ENCODE measurements at places on chromosomes 11 and 22.

- DNase-seq = no peak
These were observed 11.6 kb upstream of the PDE2A start for GRCh38 chr11:72685560-72686480.

DNA sequence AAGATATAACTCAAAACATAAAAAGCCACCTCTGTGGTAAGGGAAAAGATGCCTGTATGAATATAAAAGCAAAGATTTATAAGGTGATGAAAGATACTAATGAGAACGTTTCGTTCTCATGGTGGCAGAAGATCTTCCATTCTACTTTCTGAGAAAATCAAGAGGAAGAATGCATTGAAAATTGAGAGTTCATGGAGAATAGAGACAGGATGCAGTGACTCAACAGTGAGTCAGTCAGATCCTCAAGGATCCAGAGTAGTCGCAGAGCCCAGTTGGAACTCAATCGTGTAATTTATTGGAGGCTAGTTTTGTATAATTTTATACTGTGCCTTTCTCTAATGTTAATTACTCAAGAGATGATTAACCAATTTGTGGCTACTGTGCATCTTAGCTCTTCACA is 73.3 kb downstream of the ENTHD1 start:
- no peak for DNase-seq

DNA sequence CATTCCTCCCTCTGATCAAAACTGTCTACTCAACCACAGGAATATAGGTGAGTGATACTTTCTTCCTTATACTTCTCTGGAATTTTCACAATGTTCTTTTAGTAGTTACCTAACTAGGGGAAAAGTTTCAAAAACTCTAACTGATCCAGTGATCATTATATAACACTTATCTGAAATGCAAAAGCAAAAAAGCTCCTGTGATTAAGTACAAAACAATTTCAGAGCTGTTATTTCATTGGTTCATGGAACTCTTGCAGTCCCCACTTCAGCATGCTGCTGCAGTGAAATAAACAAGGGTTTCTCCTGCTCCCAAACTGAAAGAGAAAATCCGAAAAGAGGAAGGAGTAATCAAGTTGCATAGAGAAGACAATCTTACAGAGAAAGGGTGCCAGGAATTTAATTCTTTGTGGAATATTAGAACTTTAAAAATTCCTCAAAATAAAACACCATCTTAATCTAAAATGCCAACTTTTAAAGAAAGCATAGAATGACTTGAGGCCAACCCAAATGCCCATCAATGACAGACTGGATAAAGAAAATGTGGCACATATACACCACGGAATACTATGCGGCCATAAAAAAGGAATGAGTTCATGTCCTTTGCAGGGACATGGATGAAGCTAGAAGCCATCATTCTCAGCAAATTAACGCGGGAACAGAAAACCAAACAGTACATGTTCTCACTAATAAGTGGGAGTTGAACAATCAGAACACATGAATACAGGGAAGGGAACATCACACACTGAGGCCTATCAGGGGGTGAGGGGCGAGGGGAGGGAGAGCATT is 20.3 kb downstream of the PPP2R1B start:
- DNase-seq = no peak

GRCh38 chr11:11981364-11981763 is 27.1 kb downstream of the DKK3 start:
- no peak for DNase-seq

DNA sequence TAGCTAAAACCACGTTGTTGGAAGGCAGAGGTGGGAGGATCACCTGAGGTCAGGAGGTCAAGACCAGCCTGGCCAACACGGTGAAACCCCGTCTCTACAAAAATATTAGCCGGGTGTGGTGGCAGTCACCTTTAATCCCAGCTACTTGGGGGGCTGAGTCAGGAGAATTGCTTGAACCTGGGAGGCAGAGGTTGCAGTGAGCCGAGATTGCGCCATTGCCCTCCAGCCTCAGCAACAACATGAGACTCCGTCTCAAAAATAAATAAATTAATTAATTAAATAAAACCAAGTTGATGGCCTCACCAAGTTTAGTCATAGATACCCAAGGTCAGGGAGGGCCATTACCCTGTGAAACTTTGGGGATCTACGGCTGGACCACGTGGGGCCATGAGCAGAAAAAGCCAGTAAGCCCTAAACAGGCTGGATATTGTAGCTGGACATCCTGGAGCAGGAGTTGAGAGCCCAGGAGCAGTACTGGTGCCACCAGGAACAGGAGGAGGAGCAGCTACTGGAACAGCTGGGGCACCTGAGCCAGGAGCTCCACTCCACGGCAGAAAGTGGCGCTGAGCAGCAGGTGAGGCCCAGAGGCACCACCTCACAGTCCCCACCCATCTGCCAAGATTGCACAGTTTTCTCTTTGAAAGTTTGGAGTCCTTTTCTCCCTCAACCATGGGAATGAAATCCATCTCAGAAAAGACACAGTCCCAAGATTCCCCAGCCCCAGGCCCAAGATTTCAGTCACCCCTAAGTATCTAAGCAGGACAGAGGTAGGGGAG is 50.5 kb downstream of the BTG4 start:
- DNase-seq = no peak

- no peak for DNase-seq
These were observed 58.3 kb downstream of the HSD17B12 start for GRCh38 chr11:43738600-43739409.
